NCI-H2107 (cell line): ENCODE measurements at places on chromosomes 5 and 9.

GRCh38 chr9:135286961-135287360 is 192.6 kb upstream of the PPP1R26 start:
- no peak for DNase-seq

GRCh38 chr5:36060420-36060887 is 6.2 kb downstream of the UGT3A2 start:
- no peak for DNase-seq

DNA sequence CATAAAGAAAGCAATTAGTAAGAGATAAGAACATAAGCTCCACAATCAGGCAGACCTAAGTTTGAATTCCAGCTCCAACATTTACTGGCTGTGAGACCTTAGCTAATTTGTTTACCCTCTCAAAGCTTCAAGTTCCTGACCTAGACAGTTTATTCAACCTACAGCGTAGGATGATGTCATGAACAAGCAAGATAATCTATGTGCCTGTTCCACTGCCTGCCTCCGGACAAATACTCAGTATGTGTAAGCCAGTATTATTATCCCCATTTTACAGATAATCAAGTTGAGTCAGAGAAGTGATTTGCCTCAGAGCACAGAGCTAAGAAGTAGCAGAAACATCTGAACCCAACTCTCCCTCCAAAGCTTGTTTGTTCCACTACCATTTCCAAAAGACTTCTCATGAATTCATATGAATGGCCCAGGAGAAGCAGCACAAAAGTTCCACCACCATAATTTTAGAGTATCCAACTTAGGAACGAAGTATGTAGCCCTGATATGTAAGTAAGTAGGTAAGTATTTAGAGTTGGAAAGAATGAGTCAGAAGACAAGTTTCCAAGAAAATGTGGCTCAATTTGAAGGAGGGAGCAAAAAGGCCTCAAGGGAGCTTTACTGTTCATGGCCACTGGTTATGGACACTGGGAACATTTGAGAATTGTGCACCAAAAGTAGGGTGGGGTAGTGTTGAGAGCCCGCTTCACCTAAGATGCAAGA is 398.2 kb downstream of the NFIB start:
- no peak for DNase-seq

- no peak for DNase-seq
Measured at GRCh38 chr5:168972731-168973130, 328.2 kb downstream of the SLIT3 start.

- peak; percentile 59 for DNase-seq
Measured at GRCh38 chr5:178130576-178131445, at the start of gene RMND5B. Gene RMND5B (plus strand): TSS chr5:178131014. CDS start chr5:178138120, 7,106 bp downstream.

DNA sequence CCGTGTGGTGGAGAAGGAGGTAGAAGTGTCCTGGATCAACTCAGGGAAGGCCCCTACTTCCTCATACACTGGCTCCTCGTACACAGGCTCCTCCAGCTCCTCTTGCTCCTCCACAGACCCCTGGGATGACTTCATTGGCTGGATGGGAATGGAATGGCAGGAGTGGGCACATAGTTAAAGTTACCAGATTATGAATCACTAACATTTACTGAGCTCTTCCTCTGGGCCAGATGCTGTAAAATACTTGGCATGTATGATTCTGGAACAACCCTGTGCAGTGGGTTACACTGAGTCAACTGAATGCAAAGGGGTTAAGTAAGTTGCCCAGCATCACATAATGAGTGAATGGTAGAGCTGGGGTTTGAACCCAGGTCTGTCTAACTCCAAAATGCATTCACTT is 3.1 kb upstream of the FCHSD1 start:
- no peak for DNase-seq

DNA sequence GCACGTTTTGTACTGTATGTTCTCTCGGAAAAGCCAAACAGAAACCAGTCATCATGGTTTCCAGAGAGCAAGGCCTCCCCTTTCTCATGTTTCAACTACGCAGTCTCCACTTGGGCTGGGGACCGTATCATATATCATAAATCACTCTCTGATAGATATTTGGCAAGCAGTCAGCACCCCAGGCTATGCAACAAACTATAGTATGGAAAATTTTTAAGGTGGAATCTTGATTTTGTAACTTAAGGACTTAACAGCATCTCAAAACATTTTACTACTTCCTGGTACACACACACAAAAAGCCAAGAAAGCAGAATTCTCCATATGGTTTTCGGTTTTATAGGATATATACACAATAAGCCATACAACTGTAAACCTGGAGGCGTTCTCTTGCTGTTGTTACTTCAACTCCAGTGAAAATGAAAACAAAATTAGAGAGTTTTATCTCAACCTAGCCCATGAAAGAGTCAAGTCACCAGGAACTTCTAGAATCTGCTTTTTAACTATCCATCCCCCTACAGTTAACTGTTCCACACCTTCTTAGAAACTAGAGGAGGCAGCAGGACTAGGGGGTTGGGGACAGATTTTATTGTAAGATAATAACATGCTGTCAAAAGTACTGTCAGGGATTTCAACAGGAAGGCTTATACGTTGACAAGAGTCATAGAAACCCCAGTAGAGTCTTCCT is 283.4 kb downstream of the NFIB start:
- peak; percentile 62 for DNase-seq

DNA sequence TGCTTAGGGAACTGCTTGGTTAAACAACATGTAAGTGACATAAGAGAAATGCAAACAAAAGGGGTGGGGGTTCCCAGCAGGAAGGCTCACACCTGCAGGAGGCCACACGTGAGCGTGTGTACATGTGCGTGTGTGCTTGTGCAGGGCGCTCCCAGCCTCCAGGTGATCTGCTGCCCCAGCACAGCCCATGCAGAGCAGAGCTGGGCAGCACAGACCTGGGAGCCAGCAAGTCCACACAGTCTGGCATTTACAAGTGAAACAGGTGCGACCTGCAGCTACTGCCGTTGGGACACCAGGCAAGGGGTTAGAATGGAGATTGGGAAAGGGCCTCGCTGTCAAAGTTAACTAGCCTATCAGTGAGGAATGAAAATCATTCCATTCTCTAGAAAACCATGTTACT is 41.8 kb downstream of the GRAMD2B start:
- no peak for DNase-seq

DNA sequence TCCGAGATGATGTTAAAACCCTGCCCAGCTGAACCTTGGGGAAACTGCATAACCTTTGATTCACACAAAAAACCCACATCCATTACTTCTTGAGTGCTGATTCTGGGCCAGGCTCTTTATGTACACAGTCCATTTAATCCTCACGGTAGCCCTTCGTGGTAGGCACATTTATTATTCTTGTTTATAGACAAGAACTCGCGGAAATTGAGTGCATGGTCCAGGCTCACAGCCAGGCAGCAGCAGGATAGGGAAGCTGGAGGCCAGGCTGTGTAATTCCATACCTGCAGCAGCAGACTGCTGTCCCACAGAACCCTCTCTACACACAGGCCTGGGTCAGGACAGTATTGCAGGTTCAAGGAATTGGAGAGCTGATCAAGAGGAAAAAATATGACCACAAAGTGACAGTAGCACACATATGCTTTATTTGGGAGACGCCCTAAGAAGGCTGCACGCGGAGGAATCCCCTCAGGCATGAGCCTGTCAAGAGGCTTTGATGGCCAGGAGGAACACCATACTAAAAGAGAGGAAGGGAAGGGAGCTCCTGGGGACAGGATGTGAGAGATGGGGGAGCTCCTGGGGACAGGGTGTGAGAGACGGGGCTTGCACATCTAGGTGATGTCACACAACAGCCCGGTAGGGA is 28.4 kb upstream of the FAM120A start:
- DNase-seq: peak; percentile 9

- no peak for DNase-seq
Measured at GRCh38 chr9:32483343-32483742, 42.7 kb downstream of the RIGI start.

DNA sequence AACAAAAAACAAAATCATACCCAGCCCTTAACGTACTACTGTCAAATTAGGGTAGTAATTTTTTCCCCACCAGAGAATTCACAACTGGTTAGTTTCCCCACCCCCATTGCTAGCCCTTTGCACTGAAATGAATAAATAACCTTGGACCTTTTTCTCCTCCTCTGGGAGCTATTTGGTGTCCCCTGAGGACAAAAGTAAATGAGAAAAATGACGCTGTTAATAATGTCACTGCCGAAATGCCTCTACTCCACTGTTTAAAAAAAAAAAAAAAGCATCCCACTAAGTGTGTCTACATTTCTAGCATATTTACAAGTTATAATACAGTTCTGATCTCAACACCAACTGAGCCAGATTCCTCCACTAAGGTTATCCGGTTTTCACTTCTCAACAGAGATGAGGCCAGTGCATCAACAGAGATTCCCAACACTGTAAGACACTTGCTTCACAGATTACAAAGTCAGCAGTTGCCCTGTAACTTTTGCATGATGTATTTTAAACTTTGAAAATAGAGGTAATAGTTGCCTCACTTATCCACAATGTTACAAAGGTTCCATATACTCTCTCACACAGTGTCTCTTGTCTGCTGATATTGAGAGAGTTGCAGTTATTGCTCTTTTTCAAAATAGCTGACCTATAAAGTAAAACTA is 5.1 kb upstream of the NFIB start:
- no peak for DNase-seq

- no peak for DNase-seq
Measured at GRCh38 chr5:96050273-96050880, 88.7 kb upstream of the ELL2 start.

DNA sequence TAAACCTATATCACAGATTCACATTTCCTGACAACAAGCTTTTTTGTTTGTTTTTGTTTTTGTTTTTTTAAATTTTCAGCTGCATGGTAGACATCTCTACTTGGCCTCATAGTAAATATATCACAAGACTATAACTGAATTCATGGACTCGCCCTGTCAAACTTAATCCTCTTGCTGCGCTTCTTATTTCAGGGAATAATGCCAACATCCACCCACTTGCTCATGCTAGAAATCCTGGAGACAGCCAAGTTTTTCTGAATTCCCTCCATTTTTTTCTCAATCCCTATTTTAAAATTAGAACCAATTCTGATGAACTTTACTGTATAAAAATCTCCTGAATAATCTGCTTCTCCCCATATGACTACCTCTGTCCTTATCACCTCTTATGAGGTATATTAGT is 283.6 kb upstream of the RPS23 start:
- no peak for DNase-seq

DNA sequence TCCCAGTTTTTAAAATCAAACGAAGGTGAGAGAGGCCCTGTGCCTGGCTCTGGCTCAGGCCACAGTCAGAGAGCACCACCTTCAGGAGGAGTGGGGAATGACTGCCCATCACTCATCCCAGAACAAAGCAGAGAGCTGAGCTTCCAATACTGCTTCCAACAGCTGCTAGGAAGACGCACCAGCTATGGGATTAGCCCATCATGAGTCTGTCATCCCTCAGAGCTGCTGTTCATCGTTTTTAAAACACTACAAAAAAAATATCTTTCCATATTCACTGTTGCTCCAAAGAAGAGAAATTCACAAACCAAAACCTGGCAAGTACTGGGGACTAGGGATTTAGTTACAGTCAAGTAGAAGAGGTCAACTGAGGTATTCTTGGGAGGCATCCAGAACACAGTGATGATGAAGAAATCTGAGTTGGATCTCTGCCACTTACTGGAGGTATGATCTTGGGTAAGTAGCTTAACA is 102.4 kb downstream of the CDK5RAP2 start:
- peak; percentile 27 for DNase-seq

DNA sequence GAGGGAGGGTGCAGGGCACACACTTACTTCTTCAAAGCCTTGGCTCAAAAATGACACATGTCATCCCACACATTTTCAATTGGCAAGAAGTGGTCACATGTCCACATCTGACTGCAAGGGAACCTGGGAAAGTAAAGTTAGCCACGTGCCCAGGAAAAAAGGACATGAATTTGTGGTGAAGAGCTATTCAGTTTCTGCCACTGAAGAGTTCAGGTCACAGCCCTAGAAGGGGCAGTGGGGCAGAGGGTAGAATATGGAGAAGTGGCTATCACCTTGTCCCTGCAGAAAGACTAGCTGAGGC is 1.9 kb upstream of the RGS14 start:
- no peak for DNase-seq

DNA sequence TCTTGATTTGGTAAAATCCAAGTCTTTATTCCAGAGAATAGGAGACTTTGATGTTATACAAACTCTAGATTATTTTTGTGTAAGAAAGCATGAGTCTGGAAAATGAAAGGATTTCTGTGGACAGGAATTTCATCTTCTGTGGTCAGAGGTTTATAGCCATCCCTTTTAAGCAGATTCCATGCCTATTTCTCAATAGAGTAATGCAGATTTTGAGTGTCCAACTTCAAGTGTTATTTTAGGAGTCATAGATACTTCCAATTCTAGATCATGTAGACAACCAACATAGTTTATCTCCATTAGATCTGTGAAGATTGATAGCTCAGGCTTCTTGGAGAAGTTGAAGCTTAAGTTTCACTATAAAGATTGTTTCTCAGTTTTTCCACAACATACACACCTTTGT is 379.7 kb downstream of the PSAT1 start:
- no peak for DNase-seq

DNA sequence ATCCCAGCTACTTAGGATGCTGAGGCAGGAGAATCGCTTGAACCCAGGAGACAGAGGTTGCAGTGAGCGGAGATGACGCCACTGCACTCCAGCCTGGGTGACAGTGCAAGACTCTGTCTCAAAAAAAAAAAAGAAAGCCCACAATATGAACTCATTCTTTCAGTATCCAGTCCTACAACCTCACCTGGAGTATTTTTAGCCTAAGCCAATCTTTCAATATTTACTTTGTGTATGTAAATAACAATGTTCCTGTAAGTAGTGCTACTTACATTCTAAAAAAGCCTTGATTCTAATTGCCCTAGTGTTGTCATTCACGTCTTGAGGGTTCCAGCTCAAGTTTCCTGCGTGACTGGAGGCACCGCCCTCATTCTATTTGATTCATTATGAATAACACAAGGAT is 62.0 kb downstream of the BHMT start:
- no peak for DNase-seq

- DNase-seq: no peak
Measured at GRCh38 chr5:132750471-132751230, 3.4 kb downstream of the CCNI2 start.

DNA sequence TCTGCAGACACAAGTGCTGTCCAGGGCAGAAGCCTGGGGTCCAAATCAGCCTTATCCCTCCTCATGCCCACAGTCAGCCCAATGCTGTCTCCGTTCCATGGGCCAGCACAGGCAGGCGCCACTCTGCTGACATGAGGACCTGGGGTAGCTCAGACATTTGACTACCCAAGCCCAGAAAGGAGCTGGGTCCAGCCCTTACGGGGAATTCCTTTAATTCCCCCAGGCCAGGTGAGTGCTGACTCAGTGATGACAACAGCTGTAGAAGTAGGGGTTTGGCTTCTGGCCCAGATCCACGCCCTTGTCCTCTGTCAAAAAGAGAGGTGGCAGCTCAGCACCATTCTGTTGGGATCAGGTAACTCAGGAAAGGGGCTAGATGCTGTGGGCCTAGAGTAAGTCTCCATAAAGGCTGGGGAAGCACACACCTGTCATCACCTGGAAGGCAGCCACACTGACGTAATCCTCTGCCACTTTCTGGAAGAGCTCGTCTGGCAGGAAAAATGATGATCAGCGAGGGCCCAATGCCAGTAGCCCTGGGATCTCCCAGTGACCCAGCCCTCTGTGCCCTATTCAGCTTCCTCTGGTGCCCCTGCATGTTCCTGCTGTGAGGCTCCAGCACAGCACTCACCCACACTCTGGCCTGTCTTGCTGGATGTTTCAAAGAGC is 1.9 kb downstream of the RAB24 start:
- DNase-seq: peak; percentile 56
